ENCODE measurements at places on chromosomes 16 and 17.

- DNase-seq, result no peak
Observed at GRCh38 chr17:78233678-78234077, 2.2 kb downstream of the TMEM235 start.

- DNase-seq, result no peak
Observed at GRCh38 chr17:19285213-19285900, 48.2 kb downstream of the EPN2 start.

- DNase-seq, result no peak
Observed at GRCh38 chr16:48109475-48109874, 46.3 kb downstream of the ABCC12 start.

DNA sequence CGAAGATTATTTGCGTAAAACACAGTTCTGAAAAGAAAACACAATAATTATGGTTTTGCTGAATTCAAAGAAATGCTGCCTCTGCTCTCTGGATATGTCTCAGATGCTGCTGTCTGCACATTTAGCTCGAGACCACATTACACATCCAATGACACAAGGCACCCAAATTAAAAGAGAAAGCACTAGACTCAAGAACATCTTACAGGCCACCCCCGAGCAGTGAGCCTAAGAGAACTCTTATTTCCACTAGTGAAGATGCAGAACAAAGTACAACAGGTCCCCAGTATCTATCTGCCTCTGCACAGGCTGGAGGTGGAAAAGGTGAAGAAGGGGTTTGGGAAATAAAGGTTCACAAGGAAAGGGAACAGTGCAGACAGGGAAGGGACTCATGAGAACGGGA, 33.5 kb downstream of the GRB2 start:
- no peak for DNase-seq

GRCh38 chr16:83004868-83005652, 378.3 kb downstream of the CDH13 start:
- no peak for DNase-seq

- no peak for DNase-seq
Observed at GRCh38 chr16:66639091-66639885, 34.8 kb downstream of the CMTM3 start.

DNA sequence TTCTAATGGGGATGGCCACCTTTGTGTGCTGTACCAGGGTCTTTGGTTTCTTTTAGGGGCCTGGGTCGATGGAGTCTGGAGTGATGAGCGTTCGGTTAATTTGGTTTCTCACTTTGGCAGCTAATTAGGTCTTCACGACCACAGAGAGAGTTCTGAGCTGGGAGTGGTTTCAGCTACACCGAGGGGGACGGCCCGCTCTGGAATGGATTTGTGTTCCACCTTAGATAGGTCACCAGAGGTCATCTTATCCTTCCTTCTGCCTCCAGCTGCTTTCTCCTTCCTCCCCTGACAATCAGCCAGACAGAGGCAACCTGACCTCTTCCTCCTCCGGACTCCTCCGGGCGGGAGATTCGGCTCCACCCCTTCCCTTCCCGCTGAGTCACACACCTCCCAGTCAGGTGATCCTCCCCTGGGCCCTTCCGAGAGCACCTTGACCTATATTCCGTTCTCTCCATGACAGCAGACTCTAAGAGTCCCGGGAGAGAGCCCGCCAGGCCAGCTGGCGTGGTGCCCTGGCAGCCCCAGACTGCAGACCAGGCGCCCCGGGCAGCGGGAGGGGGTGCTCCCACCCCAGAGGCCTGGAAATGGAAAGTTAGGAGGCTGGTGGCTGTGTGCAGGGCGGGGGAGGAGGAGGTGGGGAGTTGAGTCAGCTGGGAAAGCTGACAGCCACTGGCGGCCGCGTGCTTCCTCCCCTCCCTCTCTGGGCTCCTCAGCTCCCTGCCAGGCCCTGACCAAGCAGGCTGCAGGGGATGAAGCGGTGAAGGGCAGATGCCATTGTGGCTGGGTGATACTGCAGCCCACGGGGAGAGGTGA, 44.7 kb downstream of the CHD9 start:
- peak; percentile 40 for DNase-seq

- no peak for DNase-seq
Observed at GRCh38 chr16:67181346-67181745, 2.4 kb downstream of the MATCAP1 start.

DNA sequence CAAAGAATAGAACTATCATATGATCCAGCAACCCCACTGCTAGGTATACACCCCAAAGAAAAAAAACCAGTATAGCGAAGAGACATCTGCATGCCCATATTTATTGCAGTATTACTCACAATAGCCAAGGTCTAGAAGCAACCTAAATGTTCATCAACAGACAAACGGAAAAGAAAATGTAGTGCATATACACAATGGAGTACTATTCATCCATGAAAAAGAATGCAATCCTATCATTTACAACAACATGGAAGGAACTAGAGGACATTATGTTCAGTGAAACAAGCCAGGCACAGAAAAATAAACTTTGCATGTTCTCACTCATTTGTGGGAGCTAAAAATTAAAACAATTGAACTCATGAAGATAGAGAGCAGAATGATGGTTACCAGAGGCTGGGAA, 55.3 kb downstream of the WDR59 start:
- no peak for DNase-seq

- DNase-seq, result no peak
Observed at GRCh38 chr17:75575197-75575596, 12.4 kb upstream of the MYO15B start.

- no peak for DNase-seq
Observed at GRCh38 chr16:50578137-50578536, 29.9 kb downstream of the NKD1 start.

DNA sequence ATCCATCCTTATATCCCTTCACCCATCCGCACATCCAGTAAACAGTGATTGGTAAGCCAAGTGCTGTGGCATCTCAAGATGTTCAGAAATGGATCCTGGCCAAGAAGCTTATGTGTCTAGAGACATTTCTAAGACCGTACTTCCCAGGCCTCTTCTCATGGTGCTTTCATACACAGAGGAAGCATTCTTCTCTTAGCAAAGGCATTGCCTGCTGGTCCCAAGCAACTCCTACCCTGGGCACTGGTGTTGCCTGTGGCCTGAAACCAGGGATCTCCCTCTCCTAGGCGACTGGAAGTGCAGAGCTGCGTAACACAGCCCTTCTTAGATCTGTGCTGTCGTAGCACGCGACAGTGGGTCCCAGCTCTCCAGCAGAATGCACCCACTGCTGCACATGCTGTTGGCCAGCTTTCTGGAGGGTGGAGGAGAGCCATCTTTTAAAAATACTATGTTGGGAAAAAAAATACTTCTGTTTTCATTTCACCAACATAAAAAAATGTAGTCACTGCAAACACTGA, 182.9 kb downstream of the CCDC182 start:
- no peak for DNase-seq

- no peak for DNase-seq
Observed at GRCh38 chr17:20994779-20995149, 48.0 kb downstream of the USP22 start.

- no peak for DNase-seq
Observed at GRCh38 chr17:45889579-45889978, 4.8 kb upstream of the MAPT start.

- DNase-seq, result peak; percentile 82
Observed at GRCh38 chr17:7314719-7315569, at the start of gene GPS2. Gene GPS2, minus strand, starts transcription at chr17:7315360. Its CDS starts 308 bp downstream, at chr17:7315052.

GRCh38 chr17:13268791-13269595, 251.2 kb upstream of the ELAC2 start:
- no peak for DNase-seq

GRCh38 chr16:67649494-67649931, 4.6 kb downstream of the CARMIL2 start:
- no peak for DNase-seq

- no peak for DNase-seq
Observed at GRCh38 chr17:74759941-74760340, 11.5 kb downstream of the NHERF1 start.

DNA sequence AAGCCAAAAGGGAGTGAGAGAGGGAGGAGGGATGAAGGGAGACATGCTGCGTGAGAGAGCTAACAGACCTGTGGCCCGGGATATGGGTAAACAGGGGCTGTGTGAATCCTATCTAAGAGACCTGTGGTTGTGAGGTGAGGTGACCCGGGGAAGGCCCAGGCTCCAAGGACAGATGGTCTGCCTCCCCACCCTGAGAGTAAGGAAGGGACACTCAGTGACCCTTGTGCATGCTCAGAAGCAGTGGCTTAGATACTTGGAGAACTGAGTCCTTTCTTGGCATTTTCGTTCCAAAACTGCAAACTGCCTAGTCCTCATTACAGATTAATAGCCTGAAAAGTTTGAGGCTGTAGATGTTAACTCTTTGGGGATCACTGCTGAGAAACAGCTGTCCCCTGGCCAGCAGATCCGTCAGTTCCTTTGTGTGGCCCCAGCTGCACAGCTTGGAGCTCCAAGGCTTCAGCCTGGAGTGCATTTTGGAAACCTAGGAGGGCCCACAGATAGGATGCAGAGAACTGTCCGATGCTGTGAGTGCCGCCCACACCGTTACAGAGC, 121.6 kb downstream of the SMG6 start:
- DNase-seq, result no peak

- DNase-seq, result no peak
Observed at GRCh38 chr16:57148481-57148880, 37.4 kb downstream of the PSME3IP1 start.
